Stimulated activated CD8-positive, alpha-beta memory T cell treated with anti-CD3 and anti-CD28 coated beads, Interleukin-4, amount 100 ng/mL, for 24 hours (primary cell): ENCODE measurements at places on chromosomes 11 and 22.

DNA sequence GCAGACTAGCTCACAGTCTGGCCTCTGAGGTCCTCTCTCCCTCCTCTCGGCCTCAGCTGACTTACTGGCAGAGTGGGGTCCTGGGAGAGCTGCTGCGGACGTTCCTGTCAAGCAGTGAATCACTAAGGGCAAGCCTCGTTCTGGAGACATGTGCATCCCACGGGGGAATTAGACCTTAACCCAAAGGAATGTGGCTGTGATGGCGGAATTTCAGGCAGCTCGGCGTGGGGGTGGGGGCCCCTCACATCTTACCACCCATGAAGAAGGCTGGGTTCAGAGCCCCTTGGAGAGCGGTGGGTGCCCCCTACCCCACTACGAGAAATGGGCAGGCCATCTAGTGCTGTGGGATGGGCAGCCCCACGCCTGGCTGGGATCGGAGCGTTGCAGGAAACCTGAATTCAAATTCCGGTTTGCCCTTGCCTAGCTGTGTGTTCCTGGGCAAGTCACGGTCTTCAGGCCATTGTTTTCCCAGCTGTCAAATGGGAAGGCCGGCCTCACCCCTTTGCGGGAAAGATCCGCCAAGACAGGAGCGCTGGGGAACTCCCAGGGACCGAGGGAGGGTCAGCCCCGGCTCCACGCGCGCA, 554 bp downstream of the LRRC32 start:
- DNase-seq = no peak

DNA sequence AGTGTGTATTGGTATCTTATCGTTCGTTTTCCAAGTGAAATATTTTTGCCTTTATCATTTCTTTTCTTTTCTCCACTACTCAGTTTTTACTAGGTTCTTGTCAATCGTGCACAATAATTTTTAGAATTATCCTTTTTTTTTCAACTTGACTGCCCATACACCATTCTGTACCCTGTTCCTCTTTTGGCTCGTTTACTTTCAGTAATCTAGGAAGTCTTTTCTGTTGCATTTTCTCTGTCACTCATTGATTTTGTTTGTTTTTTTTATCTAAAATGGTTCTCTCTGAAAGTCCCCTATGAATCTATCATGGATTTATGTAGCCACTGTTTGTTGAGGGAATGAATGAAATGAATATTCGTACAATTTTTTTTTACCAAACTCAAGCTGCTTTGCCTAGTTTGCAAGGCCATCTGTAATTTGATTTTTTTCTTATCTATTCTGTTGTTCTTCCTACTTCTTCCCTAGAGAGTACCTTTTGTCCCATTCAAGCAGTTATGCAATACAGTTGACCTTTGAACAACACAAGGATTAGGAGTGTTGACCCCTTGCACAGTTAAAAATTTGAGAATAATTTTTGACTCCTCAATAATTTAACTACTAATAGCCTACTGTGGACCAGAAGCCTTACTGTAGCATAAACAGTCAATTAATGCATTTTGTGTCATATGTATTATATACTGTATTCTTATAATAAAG, 166.3 kb downstream of the TMEM135 start:
- DNase-seq = no peak

DNA sequence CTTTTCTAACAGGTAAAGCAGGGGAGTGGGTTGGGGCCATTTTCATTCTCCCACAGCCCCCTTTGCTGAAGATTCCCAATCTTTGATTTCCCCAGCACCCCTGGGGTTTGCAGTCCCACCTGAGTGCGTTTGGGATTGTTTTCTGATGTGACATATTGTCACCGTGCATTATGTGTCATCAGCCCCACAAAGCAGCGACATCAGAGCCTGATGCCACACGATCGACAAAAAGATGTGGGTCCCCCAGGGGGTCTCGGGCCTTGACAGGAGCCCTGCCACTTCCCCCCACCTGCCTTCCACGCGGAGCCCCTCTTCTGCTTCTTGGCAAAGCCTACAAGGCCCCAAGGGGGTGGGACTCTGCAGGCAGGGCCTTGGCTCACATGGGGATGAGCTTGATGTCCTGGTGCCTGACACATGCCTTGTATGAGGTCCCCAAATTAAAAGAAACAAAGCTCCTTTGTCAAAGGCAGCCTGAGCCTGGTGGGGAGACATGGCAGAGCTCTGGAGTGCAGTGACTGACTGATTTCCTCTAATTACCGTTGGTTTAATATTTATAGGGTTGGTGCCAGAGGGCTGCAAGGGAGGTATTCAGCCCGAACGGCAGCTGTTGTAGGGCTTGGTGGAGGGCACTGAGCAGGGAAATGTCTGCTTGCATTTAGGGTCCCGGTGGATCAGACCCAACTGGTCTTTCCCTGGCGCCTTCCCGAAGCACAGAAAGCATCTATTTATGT, 149.2 kb downstream of the MIAT start:
- no peak for DNase-seq

DNA sequence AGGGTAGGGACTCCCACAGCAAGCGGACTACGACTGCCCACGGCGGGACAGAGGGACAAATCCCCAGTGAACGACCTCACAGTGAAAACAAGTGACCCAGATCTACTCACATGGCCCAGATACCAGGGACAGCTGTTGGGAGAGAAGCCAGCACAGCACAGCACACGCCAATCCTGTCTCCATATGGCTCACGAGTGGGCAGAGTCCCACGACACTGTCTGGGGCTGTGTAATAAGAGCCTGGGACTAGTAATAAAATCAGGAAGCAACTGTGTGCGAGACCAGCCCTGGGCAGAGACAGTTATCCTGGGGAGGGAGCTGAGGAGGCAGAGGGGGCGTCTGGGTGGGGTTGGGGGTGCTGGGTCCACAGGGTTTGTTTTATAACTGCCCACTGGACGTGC, 385.0 kb downstream of the CTTN start:
- DNase-seq = no peak

- DNase-seq = no peak
Measured at GRCh38 chr11:72703267-72704008, 29.2 kb upstream of the PDE2A start.

DNA sequence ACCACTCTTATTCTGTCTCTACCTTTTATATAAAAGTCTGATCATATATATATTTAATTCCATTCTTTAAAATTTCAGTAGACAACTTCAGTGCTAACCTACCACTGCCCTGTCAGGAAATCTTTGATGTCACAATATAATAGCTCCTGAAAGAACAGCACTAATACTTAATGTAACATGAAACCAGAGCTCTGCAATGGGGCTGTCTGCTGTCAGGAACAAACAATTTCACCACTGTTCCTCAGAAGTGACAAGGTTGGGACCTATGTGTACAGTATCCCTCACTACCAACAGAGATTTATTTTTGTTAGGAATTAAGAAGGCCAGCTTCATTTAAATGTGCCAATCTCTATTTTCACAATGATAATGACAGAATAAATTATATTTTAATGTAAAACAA, 165.5 kb upstream of the C11orf58 start:
- DNase-seq = no peak

DNA sequence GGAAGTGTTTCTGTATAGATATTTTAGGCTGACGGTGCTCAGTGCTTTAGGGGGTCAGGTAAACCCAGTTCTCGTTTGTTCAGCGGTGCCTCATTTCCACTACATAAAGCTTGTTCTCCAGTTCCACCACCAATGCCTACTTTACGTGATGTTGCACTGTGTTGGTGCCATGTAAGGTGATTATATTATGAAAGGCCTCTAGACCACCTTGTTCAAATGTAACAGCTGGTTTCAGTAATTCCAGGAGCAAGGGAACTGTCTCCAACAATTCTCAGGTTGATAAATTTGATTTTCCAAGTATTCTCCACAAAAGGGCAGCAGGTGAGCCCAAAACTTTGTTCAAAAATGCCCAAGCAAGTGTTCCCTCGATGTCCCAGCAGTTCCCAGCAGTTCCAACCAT, 83.7 kb upstream of the SEPTIN5 start:
- no peak for DNase-seq

- no peak for DNase-seq
Measured at GRCh38 chr11:63761931-63762653, 6.5 kb downstream of the ZFTA start.

GRCh38 chr11:82924522-82925224, 23.1 kb downstream of the DDIAS start:
- DNase-seq = no peak

DNA sequence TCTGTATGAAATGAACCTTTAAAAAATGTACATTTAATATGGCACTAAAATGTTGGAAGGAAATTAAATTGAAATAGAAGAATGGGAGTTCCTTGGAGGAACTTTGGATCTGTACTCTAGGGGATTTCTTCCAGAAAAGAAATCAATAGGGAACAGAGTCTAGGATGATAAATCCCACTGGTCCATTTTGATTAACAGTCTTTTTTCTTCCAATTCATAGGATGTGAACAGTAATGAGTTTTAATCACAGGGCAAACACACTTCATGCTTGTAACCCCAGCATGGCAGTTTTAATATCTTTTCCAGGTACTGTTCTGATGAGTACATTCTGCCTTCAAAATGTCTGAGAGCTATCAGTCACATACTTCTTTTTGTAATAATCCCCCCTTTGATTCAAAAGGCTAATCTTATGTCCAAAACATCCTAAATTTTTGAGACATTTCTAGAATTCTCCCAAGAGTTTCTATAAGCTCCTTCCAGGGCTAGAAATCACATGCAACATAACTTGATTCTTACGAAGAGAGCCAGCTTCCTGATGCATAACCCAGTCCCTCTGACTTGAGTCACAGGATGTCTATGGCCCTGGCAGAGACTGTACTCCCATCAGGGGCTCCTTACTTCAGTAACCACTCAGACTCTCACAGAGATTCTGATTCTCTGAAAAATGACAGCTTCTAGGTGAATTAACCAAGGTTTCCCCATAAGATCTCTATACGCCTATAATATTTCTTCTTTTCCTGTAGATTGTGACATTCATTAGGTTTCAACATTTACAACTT, 112.9 kb downstream of the SLC36A4 start:
- DNase-seq = no peak

- no peak for DNase-seq
Measured at GRCh38 chr11:68673306-68673945, 10.9 kb upstream of the GAL start.

DNA sequence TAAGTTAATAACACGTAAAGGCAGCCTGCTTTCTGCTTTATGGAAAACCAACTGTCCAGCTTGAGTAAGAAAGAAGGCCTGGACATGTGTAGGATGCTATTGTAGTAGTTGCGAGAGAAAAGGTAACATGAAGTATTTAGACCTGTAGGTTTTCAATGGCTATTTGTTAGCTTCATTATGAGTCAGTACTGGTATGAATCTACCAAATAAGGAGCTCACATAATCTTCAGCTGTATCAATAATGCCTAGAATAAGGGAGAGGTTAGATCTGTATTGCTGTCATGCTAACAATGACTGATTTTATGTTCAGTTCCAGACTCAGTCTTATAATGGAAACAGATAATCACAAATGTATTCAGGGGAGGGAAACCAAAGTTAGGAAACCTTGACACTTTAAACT, 550.3 kb downstream of the CNTN5 start:
- no peak for DNase-seq

DNA sequence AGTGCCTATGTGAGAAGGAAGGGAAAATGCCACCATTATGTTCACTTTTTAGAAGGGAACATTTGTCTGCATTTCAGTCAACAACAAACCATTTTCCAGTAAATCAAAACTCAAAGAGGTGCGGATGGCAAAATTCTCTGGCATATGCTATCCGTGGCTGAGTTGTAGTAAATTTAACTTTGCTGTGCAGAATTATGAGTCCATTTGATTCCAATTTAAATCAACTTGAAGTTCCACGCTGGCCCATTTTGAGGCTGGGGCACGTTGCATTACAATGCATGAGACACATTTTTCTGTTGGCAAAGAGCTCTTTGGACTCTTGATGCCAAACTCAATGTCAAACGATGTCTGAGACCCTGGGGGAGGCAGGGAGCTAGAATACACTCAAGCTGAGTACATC, 211.8 kb downstream of the LRRC4C start:
- DNase-seq = no peak

GRCh38 chr11:26946257-26946716, 47.6 kb upstream of the FIBIN start:
- no peak for DNase-seq

GRCh38 chr22:33476206-33476605, 418.0 kb upstream of the SYN3 start:
- DNase-seq = no peak

GRCh38 chr22:43088627-43088983, 586 bp downstream of the TTLL1 start:
- no peak for DNase-seq

GRCh38 chr11:120147950-120148270, 10.0 kb upstream of the TRIM29 start:
- DNase-seq = no peak
